ENCODE measurements at places on chromosomes 2 and 18. TPM values are rescaled to one million over a fixed set of nuclear protein-coding genes. Genes with fewer than 3 reads are reported as not detected.

MAP3K20 gene
- total RNA-seq, result 70.0 TPM

SCYGR4 gene
- not detected for total RNA-seq

MRPL30 gene
- total RNA-seq, result 36.1 TPM

ZAP70 gene
- total RNA-seq, result 0.05 TPM

KCNS3 gene
- total RNA-seq, result 5.5 TPM

YPEL5 gene
- total RNA-seq, result 92.9 TPM

SPATA3 gene
- not detected for total RNA-seq

ABCB11 gene
- not detected for total RNA-seq

CNDP1 gene
- total RNA-seq, result not detected

CBLN2 gene
- total RNA-seq, result not detected

FAM161A gene
- 2.4 TPM for total RNA-seq

TIA1 gene
- 115 TPM for total RNA-seq

FBXO41 gene
- 1.8 TPM for total RNA-seq

GPR39 gene
- 7.4 TPM for total RNA-seq

ERICH2 gene
- total RNA-seq, result 0.30 TPM

LIMS3 gene
- 3.6 TPM for total RNA-seq

PXDN gene
- 893 TPM for total RNA-seq

FOXD4L1 gene
- total RNA-seq, result 0.30 TPM

AP1S3 gene
- 12.6 TPM for total RNA-seq

ANKRD30BL gene
- total RNA-seq, result not detected

ATP8B1 gene
- total RNA-seq, result 9.5 TPM

VWC2L gene
- not detected for total RNA-seq

TGFA gene
- total RNA-seq, result 0.28 TPM

EML6 gene
- total RNA-seq, result 1.7 TPM

INHBB gene
- not detected for total RNA-seq

SPC25 gene
- 3.6 TPM for total RNA-seq

TDRD15 gene
- total RNA-seq, result not detected

LIPG gene
- total RNA-seq, result 8.9 TPM

GDF7 gene
- under 0.01 TPM for total RNA-seq

ZNF521 gene
- total RNA-seq, result 13.1 TPM

EFR3B gene
- total RNA-seq, result 1.4 TPM

DNER gene
- total RNA-seq, result 0.30 TPM

ELOA2 gene
- total RNA-seq, result not detected

POTEE gene
- under 0.01 TPM for total RNA-seq

LHCGR gene
- total RNA-seq, result not detected

RGPD4 gene
- not detected for total RNA-seq

GPR155 gene
- 6.6 TPM for total RNA-seq

PAX8 gene
- 0.65 TPM for total RNA-seq

TMEM247 gene
- total RNA-seq, result not detected

IL37 gene
- not detected for total RNA-seq

STPG4 gene
- 0.32 TPM for total RNA-seq

AKAIN1 gene
- total RNA-seq, result not detected

PPP1R1C gene
- 0.28 TPM for total RNA-seq

CNGA3 gene
- total RNA-seq, result 0.05 TPM

CCDC121 gene
- total RNA-seq, result 0.83 TPM

EVA1A gene
- total RNA-seq, result 39.2 TPM

CREG2 gene
- total RNA-seq, result 0.46 TPM

PLCL1 gene
- total RNA-seq, result 1.5 TPM

PRSS56 gene
- total RNA-seq, result not detected

NABP1 gene
- total RNA-seq, result 48.7 TPM

TMSB10 gene
- 6,032 TPM for total RNA-seq

TXNDC2 gene
- total RNA-seq, result not detected

ERBB4 gene
- total RNA-seq, result 0.42 TPM

MDH1B gene
- 0.59 TPM for total RNA-seq

CFAP210 gene
- not detected for total RNA-seq

ZNF385B gene
- not detected for total RNA-seq

KLHL14 gene
- total RNA-seq, result not detected

PKDCC gene
- 30.3 TPM for total RNA-seq

PHLPP1 gene
- 5.7 TPM for total RNA-seq

All from smooth muscle cell of the umbilical artery (primary cell).